ENCODE measurements at places on chromosomes 6 and 20. TPM values are rescaled to one million over a fixed set of nuclear protein-coding genes. Genes with fewer than 3 reads are reported as not detected.

PROKR2 gene
- not detected for total RNA-seq

STMND1 gene
- not detected for total RNA-seq

- DNase-seq: no peak
Measured at GRCh38 chr6:10446548-10446947, 31.7 kb upstream of the TFAP2A start.

DNA sequence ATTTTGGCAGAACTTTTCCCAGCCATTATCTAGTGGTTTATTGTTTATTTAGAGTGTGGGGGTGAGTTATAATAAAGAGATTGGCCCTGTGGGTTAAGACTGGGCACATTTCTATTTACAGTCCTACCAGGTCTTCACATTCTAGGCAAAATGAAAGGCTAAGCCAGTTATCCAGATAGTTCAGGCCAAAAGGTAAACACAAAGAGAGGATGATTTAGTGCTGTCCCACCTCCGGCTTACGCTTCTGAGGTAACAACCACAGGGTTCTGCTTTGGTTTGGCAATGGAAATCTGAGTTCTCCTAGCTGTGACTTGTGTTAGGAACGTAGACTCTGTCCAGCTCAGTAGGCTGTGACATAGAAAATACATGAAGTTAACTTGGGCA lies 50.3 kb upstream of the PTPRK start:
- DNase-seq: no peak
